ENCODE measurements at places on chromosomes 1 and 21.

- peak; percentile 56 for DNase-seq
Measured at GRCh38 chr21:32370998-32371766, 21.6 kb downstream of the URB1 start.

DNA sequence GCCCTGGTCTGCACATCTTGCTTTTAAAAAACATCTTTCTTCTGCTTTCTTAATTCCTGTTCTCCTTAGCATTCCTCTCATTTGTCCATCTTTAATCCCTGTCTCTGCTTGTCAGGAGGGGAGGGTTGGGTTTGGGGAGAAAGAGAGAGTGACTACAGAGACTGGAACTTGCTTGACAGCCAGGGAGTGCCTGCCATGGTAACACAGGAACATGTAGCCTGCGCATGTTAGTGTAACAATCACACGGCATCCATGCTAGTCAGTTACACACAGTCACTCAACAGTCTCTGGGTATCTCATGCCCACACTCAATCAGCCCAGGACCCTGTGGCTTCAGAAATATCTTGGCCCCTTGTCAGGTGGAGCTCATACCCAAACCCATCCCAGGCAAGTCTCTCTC lies 818 bp upstream of the TFAP2E start:
- DNase-seq: no peak

- no peak for DNase-seq
Measured at GRCh38 chr1:109613361-109614147, 5.9 kb downstream of the GNAT2 start.

DNA sequence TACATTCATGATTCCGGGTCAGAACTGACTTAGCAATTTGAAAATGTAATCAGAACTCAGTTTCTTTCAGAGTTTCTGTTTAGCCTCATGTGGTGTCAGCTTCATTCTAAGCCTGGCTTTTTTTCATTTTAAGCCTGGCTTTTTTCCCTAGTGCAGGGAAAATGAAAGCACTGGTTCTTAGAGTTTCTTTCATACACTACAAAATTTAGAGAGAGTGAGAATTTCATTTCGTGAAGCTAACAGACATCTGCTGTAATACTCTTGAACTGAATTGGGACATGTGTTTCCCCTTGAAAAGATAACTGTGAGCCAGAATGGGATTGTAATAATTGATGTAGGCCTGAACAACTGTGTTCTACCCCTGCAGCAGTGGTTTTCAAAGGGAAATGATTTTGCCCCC lies 95.3 kb upstream of the KIAA0040 start:
- DNase-seq: no peak

GRCh38 chr1:156727926-156728598 lies at the start of gene METTL25B:
TSS of gene METTL25B (plus strand) at chr1:156728469. CDS start at chr1:156729105, 636 bp downstream.
- DNase-seq: peak; percentile 83

DNA sequence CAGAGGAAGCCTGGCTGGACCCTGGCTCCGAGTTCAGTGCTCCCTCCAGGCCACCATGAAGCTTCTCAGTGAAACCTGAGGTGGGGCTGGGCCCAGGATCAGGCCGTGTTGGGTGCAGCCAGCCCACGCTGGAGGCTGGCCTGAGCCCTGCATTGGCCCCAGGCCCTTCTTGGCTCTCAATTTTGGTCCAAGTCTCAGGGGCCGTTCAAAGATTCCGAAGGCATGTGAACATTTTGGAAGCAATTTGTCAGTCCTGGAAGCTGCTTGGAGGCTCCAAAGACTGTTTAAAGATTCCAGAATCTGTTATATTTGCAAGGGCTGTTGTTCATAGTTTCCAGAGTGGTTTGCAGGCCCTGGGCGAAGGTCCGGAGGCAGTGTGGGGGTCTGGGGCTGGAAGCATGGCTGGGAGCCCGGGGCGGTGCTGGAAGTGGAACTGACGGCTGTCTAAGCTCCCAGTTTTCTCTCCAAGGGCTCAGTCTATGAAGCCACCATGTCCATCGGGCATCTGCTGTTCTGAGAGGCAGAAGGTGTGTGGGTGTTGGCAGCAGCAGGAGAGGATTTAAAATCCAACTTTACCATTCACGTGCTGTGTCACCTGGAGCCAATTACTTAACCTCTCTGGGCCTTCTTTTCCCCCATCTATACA lies 104.9 kb downstream of the EPHB2 start:
- no peak for DNase-seq

DNA sequence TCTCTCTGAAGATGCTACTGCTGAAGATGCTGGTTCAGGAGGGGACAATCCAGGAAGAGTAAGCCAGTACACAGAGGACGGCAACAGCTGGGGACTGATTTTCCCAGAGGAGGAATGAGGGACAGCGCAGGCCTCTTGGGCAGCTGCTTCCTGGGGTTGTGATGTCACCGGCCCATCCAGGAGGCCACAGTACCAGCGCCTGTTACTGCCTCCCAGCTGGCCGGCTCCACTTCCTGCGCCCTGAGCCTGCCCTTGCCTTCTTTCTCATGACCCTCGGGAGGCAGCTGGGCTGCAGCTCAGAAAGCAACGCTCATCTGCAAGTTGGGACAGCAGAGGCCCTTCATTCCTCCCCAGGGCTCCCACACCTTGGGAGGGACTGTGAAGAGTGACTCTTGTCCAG lies 21.9 kb upstream of the ID3 start:
- peak; percentile 79 for DNase-seq

GRCh38 chr1:58006421-58007046 lies 540.0 kb downstream of the OMA1 start:
- no peak for DNase-seq

- DNase-seq: no peak
Measured at GRCh38 chr1:204572923-204573922, 57.0 kb downstream of the MDM4 start.

GRCh38 chr1:42211224-42211623 lies 46.7 kb upstream of the GUCA2A start:
- DNase-seq: no peak

DNA sequence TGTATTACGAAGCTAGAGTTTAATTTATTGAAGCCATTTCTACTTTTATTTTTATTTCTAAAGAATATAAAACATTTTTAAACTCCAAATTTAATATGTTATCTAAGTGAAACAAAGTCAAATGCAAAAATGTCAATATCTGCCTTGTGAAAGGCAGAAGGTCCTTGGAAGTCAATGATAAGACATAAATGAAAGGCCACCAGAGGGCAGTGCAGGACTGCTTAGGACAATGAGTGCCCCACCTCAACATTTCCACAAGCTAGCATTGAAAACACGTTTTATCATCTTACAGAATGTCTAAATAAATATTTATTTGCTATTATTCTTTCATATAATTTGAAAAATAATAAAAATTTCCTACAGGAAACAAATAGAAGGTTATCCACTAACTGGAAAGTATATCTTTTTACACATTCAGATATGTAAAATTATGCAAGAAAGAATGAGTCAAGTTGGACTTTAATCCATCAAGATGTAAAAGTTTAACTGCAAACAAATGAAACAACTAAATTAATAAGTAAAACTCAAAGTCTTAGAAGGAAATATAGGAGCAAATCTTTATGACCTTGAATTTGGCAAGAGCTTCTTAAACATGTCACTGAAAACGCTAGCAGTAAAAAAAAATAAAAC lies 140.1 kb upstream of the FMN2 start:
- peak; percentile 82 for DNase-seq

- peak; percentile 45 for DNase-seq
Measured at GRCh38 chr21:43352568-43353281, 74.2 kb downstream of the SIK1 start.

- no peak for DNase-seq
Measured at GRCh38 chr1:91747666-91748065, 138.3 kb downstream of the TGFBR3 start.

GRCh38 chr1:55716610-55717009 lies 501.4 kb upstream of the USP24 start:
- peak; percentile 46 for DNase-seq

- DNase-seq: no peak
Measured at GRCh38 chr21:38740090-38740489, 65.6 kb upstream of the ETS2 start.

GRCh38 chr1:35345439-35345981 lies 77.0 kb downstream of the ZMYM4 start:
- DNase-seq: peak; percentile 29

DNA sequence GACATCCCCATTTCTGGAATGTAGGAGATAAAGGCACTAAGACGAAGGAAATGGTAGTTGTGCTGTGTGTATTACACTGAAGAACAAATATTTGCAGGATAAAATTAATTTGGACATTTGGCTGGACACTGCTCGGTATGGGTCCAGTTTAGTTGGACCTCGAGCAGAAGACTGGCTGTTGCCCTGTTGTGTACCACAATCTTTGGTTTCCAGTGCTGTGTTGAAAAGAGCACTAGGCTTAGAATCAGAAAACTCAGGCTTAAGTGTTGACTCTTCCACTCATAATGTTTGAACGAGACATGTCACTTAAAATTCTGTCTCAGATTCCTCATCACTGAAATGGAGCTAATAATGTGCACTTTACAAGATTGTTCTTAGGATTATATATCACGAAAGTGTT lies 1.2 kb upstream of the ARPC5 start:
- DNase-seq: no peak

- DNase-seq: peak; percentile 82
Measured at GRCh38 chr1:91553177-91553591, 52.5 kb downstream of the CDC7 start.

DNA sequence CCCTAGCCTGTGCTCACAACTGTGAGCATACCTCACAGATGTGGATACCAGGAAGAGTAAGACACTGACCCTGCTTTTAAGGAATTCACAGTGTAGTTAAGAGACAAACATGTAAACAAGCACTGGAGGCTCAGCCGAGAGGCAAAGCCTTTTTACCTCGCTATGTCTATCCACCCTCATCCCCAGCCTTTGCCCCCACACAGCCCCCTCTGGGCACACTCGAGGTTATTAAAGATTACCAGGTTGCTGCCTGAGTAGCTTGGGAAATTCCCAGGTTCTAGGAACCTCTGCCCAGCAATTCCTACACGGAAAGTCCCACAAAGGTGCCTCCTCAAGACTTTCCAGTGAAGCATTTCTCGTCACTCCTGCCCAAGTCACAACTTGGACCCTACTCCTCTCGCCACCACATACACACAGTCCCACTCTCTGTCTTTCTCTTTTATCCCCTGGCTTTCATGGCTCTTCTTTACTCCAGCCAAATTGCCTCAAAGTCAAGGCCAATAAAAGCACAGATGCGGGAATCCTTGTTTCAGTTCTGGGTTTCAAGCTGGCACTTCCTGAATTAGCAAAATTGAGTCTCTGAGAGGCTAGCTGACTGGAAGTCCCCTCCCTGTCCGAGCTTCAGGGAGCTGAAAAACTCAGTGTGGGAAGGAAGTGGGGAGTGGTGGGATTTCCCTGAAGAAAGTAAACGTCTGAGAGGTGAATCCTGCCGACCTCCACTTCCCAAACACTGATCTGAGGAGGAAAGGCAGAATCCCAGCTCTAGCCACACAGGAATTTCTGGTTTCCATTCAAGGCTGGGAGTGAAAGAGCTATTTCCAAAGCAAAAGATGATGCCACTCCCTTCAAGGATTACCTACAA lies 7.6 kb downstream of the DENND2D start:
- no peak for DNase-seq

DNA sequence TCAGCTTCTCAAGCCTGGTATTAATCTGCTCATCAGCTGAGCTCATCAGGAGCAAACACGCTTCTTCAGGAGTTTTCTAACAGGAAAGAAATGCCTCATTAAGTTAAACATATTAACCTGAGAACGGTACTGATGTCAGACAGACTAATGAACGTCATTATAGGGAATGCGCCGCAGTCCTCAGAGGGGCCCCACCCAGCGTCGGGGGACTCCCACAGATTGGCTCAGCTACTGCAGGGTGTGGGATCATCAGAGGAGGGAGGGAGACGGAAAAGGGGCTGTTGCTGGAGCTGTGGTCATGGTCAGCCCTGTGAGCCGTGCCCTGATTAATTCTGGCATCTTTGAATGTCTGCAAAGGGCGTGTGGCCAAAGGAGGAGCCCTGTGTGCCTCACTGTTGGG lies 348.5 kb downstream of the PTPRU start:
- DNase-seq: no peak

GRCh38 chr21:35348686-35349085 lies 299.6 kb upstream of the RUNX1 start:
- DNase-seq: no peak

DNA sequence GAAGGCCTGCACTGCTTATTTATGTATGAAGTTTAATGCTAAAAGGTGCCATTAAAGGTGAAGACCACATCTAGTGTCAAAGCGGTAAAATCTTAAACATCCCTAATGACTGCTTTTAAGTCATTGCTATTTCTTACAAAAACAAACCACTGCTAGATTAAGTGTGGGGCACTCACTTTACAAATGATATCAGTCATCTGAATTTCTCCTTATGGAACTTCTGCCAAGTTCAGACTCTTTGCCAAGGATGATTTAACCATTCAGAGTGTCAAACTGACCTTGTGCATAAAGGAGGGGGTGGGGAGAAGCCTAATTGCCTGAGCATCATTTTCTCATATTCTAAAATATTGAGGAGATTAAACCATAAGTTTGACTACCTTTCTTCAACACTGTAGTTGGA lies 271.5 kb downstream of the TGFB2 start:
- peak; percentile 45 for DNase-seq

GRCh38 chr1:223319398-223319797 lies 44.6 kb downstream of the SUSD4 start:
- no peak for DNase-seq

- DNase-seq: no peak
Measured at GRCh38 chr1:234751678-234752077, 141.7 kb upstream of the IRF2BP2 start.

GRCh38 chr1:24119489-24119858 lies 7.5 kb upstream of the MYOM3 start:
- DNase-seq: no peak

- DNase-seq: peak; percentile 31
Measured at GRCh38 chr1:59266180-59266926, 30.5 kb upstream of the FGGY start.

DNA sequence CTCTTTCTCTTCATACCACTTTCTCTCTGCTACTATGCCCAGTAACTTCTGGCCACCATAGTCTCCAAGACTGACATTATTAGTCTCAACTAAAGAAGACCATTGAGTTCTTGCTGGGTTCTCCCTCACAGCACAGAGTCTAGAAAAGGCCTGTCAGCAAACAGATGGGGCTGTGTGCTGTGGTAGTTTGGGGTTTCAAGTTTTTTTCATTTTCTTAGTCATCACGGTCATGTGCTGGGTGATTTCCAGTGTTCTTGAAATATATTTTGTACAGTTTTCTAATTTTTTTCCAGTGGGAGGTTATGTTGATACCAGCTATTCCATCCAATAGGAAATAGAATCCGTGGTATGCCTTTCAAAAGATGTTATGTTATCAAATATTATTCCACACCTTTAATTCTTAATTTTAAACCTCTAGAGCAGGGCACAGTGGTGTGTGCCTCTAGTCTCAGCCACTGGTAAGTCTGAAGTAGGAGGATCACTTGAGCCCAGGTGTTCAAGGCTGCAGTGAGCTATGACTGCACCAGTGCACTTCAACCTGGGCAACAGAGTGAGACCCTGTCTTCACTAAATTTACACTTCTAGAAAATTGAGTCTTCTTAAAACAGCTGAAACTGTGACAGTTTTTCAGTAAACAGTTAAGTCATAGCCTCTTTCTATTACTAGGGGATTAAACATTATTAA lies 8.3 kb downstream of the CFHR2 start:
- peak; percentile 14 for DNase-seq

GRCh38 chr1:30526652-30527345 lies 196.6 kb downstream of the MATN1 start:
- no peak for DNase-seq

GRCh38 chr1:56095696-56096665 lies 483.4 kb downstream of the PLPP3 start:
- DNase-seq: peak; percentile 83

Data from cardiac fibroblast (primary cell).